Activated naive CD4-positive, alpha-beta T cell (primary cell): ENCODE measurements at places on chromosomes 1 and 21.

DNA sequence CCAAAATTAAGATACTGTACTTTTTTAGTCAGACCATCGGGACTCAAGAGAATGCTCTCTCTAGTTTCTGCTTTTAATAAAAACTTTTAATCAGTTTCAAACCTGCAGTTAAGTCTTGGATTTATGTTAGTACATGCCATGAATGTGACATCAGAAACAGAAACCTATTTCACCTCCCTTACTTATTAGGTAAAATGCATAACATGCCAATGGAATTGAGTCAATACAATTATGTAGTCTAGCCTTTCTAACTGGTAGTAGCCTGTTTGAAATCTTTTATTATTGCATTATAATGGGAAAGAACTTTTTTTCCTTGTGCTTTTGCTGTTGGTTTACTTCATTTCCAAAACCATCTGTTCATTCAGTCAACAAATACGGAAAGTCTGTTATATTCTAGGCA lies 4.8 kb downstream of the PHACTR4 start:
- no peak for DNase-seq

DNA sequence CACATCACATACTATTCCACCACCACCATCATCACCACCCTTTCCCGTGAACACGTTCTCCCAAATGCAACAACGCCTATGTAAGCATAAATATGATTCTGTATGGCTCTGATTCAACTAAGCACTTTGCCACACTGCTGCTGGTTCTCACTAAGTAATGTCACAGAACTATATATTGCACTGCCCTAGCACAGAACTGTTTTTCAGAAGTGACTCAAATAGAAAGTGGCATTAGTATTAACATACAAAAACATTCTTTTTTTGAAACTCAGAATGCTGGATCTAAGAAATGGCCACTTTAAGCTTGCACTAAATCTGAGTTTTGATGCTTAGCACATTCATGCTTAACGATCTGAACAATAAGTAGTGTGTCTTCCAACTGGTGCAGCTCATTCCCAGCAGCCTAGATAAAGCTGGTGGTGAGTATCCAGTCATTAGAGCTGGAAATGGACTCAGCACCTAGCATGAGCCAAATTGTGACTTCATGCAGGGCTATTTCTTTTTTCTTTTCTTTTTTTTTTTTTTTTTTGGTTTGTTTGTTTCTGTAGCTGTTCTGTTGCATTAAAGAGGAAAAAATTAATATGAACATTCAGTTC lies 46.2 kb upstream of the ZC3H11B start:
- no peak for DNase-seq

DNA sequence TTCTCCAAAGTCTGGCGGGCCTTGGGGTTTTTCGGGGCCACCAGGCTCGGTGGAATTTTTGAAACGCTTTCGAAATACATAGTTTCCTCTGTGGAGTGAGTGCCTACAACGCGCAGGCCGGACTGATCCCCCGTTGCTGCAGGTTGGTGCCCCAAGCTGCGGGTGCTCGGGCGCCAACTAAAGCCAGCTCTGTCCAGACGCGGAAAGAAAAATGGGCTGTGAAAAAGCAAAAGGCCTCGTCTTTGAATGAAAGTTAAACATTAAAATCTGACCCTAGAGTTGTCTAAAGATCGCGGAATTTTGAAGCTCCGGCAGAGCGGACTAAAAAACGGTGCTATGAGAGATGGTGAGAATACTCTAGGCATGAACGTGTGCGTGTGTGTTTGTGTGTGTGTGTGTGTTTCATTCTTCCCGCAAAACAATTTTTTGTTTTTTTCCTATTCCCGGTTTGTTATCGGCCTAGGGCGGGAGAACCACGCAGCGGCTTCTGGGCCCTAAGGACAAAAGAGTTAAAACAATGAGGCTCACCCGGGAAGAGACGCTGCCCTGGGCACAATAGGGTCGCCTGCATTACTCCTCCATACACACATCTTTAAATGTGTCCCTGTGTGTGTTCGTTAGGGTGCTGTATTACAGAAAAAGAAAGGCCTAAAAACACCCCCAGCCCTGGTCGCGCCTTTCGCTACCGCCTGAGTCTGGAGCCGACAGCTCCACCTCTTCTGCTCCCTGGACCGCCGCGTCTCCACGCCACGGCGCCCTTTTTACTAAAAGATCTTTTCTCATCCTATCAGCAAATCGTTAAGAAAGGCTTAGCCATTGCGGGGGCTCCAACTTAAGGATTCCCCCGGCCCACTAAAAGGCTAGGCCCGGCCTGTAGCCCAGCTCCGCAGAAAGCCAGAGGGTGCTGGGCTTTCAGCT lies 3.2 kb downstream of the TBX15 start:
- DNase-seq, result no peak

DNA sequence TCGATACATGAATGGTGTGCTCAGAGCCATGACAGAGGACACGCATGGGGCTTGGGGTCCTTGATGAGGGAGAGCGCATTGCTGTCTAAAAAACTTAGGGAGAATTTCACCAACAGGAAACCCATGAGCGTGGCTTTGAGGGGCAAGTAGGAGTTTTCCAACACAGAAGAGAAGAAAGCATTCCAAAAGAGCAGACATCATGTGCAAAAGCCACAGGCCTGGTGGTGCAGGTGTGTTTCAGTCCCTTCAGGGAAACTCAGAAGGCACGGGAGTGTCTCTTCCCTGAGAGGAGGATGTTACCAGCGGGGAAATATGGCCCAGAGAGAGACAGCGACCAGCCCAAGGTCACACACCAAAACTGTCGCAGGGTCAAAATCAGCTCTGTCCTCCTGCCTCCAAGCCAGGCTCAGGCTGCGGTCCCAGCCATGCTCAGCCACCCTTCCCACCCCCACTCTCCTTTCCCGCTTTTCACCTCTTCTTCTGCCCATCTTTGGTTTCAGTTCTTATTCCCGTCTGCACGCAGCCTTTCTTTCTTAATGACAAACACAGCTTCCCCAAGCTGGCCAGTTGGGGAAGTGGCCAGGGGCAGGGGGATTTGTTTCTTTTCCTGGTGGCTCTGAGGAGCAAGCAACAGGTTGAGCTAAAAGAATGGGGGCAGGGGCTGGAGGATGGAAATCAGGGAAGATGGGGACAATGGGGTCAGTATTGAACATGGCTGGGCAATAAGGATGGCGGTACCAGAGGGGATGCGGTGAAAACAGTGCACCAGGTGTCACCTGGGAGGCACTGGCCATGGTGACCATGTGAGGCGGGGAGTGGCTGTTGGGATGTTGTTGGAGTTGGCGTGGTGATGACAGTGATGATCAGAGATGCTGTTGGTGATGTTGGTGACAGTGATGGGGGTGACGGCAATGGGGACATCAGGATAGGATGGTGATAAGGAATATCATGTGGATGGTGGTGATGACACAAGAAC lies 10.3 kb downstream of the LAPTM5 start:
- DNase-seq, result no peak

DNA sequence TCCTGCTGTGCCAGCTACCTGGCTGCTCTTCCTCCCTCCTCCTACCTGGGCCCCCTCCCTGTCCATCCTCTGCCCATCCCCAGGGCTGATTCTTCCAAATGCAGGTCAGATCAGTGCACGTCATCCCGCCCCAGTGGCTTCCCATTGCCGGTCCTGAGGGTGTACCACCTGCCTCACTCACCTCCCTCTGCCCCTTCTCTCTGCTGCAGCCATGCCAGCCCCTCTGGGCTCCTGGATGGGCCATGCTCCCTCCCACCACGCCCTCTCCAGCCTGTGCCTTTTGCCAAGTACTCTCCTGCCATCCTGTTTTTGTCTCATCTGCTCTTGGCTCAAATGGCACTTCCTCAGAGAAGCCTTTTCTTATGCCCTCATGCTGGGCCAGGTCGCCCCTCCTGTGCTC lies 95.8 kb downstream of the ARHGEF10L start:
- no peak for DNase-seq

GRCh38 chr1:61839679-61840078 lies 97.4 kb downstream of the PATJ start:
- no peak for DNase-seq

- no peak for DNase-seq
Observed at GRCh38 chr21:41576013-41576615, 68.2 kb upstream of the TMPRSS2 start.

GRCh38 chr1:52366517-52366827 lies 467 bp upstream of the CC2D1B start:
- no peak for DNase-seq

- DNase-seq, result no peak
Observed at GRCh38 chr1:10867914-10868598, 71.6 kb upstream of the CASZ1 start.

GRCh38 chr1:64405833-64406232 lies 64.1 kb upstream of the CACHD1 start:
- DNase-seq, result no peak

GRCh38 chr1:190679454-190679853 lies 201.8 kb upstream of the BRINP3 start:
- no peak for DNase-seq

GRCh38 chr1:77413541-77414335 lies 131.9 kb downstream of the AK5 start:
- no peak for DNase-seq

- DNase-seq, result no peak
Observed at GRCh38 chr1:222087221-222087920, 345.5 kb upstream of the DUSP10 start.

DNA sequence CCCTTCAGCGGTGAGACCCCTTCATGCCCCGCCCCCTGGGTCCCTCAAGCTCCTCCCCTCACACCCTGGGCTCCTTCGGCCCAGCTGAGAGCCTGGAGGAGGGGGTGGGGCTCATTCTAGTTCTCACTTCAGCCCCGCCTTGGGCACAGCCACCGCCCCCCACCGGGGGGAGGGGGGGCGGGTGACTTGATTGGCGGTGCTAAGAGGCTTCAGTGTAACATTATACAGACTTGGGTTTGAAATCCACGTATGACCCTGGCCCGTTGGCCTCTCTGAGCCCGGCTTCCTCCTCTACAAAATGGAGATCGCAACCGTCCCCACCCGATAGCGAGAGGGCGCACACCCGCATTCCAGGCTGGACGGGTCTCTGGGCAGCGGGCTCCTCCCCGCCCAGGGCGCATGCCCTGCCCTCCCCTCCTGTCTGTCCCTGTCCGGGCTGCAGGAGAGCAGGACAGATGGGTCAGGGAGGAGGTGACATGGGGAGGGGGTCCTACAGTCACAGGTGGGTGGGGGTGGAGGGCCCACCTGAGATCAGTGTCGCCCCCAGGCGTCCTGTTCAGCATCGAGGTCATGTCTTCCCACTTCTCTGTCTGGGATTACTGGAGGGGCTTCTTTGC lies 5.1 kb downstream of the CLCNKB start:
- no peak for DNase-seq

DNA sequence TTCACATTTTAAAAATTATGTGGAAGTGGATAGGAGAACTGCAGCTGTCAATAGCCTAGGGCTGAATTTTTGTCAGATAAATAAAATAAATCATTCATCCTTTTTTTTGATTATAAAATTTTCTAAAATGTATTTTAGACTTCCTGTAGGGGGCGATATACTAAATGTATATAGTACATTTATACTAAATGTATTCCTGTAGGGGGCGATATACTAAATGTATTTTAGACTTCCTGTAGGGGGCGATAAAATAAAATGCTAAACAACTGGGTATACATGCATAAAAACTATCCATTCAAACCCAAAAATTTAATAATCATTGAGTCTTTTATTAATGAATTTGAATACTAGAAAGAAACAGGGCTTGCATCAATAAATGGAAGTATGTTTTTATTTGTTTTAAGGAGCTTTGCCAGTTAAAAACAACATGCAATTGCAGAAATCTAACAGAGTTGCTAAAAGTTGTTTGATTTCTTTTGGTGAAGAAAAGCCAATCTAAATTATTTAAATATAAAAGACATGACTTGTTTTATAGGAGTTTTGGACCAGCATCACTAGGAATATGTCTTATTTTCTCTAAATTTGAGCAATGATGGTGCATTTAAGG lies 31.4 kb downstream of the CLCA1 start:
- no peak for DNase-seq

GRCh38 chr1:217018648-217019047 lies 295.4 kb upstream of the ESRRG start:
- DNase-seq, result no peak

- DNase-seq, result no peak
Observed at GRCh38 chr1:92066321-92066720, 8.9 kb downstream of the SETSIP start.

GRCh38 chr21:45590246-45590725 lies 48.0 kb upstream of the SLC19A1 start:
- DNase-seq, result peak; percentile 74

DNA sequence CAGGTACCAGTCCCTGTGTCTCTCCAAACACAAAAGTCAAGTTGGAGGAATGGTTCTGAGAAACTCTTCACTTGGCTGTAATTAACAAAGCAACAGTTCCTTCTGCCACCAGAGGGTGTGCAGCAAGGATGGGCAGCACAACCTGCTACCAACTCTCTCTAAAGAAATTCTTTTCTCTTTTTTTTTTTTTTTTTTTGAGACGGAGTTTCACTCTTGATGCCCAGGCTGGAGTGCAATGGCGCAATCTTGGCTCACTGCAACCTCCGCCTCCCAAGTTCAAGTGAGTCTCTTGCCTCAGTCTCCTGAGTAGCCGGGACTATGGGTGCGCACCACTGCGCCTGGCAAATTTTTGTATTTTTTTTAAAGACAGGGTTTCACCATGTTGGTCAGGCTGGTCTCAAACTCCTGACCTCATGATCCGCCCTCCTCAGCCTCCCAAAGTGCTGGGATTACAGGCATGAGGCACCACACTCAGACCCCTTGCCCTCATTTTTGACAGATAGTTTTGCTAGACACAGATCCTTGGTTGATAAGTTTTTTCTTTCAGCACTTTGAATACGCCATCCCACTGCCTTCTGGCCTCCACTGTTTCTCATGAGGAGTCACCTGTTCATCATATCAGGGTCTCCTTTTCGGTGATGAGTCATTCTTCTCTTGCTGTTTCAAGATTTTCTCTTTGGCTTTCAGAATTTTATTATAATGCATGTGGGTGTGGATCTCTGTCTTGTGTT lies 12.1 kb upstream of the DEGS1 start:
- DNase-seq, result no peak

GRCh38 chr1:81111818-81112217 lies 688.9 kb upstream of the ADGRL2 start:
- no peak for DNase-seq

DNA sequence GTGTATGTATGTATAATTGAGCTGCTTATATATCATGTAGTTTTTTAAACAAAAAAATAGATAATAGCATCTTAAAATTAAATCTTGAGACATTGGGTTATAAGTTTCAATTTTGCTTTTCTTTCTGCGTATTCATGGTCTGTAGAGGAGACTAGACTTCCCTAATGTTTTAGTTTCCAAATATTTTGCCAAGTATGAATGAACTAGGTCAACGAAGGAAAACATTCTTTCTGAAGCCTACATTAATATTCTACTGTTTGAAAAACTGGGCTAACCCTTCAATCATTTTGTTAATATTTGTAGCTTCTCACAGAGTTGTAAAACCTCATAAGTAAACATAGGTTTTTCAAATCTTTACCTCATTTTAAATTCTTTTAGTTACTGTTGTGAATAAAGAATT lies 592.7 kb downstream of the USP25 start:
- DNase-seq, result no peak

- DNase-seq, result no peak
Observed at GRCh38 chr1:202029171-202029665, 18.8 kb downstream of the ELF3 start.

DNA sequence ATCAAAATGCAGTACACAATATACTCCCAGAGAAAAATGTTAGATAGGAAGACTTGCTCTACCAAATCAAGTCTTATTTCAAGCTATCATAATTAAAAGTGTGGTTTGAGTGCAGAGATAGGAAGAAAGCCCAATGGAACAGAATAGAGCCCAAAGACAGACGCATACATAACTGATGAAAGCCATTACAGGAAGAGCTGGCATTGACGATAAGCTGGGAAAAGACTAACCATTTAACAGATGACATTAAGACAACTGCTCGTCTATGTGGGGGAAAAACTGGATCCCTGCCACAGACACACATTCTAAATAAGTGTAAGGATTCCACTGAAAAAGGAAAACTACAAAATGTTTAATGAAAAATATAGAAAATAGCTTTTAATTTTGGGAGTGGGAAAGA lies 85.5 kb downstream of the NGF start:
- DNase-seq, result no peak
